ENCODE measurements at places on chromosomes 11 and 22.

DNA sequence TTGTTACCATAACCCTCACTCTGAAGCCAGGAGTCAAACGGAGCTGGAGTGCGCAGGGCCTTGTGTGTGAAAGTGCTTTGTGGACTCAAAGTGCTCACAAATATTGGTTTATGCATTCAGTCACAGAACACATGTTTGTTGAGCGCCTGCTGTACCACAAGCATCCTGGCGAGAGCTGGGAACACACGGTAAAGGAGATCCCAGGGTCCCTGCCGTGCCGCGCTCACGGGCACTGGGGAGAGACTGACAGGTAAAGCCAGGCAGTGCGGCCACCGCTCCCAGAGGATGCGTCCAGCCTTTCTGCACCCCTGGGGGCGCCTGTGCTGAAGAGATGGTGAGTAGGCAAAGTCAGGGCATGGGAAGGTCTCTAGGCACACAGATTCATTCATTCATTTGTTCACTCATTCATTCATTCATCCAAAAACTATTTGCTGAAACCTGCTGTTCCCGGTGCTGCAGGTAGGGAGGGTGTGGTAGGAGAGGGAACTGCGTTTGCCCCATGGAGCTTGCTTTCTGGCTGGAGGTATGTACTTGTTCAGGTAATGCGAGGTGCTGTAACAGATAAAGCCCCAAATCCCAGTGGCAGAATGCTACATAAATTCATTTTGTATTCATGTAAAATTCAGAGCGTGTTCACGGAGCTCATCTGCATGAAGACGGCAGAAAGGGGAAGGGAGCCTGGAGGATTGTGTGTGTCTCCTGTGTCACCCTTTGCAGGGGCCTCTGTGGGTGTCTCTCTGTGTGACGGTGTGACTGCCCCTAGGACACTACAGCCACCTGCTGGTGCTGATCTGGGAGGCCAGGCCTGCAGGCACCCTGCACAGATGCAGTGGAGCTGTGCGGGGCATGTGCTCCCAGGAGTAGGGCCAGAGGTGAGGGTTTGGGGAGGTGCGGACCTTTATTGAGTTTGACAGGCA lies 167.0 kb upstream of the B3GAT1 start:
- DNase-seq = peak; percentile 14

DNA sequence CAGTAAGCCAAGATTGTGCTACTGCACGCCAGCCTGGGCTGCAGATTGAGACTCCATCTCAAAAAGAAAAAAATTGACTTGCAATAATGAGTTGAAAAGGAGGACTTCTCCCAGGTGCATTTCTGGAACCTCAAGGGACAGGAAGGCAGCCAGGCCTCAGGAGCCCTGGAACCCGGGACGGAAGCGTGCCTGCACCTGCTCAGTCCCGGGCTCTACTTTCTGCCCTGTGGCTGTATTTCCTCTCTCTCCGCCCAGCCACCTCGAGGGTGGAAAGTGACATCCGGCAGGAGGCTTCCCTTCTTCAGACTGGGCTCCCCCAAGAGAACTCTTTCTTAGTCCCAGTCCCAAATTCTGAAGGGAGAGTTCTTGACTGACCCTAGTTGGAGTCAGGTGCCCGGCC lies 20.2 kb upstream of the GAL start:
- DNase-seq = no peak

DNA sequence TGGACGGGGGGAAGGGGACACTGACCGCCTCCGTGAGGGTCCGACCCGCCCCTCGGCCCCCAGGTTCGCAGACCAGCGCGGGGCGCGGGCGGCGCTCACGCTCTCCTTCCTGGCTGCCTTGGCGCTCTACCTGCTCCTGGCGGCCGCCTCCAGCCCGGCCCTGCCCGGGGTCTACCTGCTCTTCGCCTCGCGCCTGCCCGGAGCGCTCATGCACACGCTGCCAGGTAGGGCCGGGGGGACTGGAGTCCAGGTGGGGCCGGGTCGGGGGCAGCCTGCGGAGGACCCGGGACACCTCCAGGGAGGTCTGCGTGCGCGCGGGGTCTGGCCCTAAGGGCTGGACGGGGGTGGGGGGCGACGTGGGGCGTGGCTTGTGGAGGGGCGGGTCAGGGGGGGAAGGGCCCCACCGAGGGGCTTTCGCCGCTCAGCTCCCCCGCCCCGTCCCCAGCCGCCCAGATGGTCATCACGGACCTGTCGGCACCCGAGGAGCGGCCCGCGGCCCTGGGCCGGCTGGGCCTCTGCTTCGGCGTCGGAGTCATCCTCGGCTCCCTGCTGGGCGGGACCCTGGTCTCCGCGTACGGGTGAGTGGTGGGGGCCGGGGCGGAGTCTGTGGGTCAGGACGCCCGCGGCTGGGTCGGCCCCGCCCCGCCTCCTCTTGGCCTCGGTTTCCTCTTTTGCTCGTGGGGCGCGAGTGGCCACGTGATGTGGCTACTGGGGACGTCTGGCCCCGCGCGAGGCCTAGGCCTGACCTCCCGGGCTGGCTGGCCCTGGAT lies 19.9 kb downstream of the PHLDA2 start:
- DNase-seq = no peak

DNA sequence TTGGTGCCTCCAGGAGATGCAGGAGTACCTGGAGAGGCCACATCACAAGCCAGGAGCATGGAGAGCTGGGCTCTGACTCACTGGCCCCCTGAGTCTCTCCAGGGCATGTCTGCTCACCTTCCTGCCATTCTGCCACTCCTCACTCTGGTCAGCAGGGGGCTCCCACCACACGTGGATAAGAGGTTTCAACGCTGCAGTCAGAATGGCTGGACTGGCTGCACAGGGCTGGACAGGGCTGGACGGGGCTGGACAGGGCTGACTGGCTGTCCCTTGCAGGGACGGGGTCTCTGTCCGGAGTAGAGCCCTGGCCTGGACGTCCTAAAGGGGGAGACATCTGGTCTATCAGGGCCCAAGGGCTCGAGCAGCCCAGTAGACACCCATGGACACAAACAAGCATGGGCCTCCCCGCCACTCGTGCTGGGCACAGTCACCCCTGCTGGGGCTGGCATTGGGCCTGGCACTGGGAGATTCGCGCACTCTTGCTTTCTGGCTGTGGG lies 34.6 kb downstream of the CYTH4 start:
- DNase-seq = peak; percentile 87

- DNase-seq = no peak
Measured at GRCh38 chr11:454801-455565, 4.9 kb downstream of the PTDSS2 start.

- no peak for DNase-seq
Measured at GRCh38 chr11:63737718-63738117, 30.9 kb downstream of the ZFTA start.

- no peak for DNase-seq
Measured at GRCh38 chr22:43539572-43540528, 128.0 kb downstream of the MPPED1 start.

DNA sequence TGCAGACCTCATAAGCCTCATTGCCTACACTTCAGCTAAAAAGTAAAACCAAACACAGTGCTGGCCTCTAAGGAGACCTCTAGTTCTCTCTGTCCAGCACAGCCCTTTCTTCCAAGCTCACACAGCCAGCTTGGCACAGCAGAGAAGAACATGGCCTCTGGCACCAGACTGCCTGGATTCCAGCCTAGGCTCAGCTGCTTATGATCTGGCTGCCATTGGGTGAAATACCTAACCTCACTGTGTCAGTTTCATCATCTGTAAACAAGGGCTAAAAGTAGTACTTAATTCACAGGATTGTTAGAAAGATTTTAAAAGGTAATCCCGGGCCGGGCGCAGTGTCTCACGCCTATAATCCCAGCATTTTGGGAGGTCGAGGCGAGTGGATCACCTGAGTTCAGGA lies 9.9 kb upstream of the ACER3 start:
- DNase-seq = no peak

- DNase-seq = no peak
Measured at GRCh38 chr11:123547180-123547579, 107.2 kb downstream of the SCN3B start.

All from mesendoderm (in vitro differentiated cells).